A549 treated with Mapracorat at 1 μM for 4 hours (cell line): ENCODE measurements at places on chromosomes 11 and 22. TPM values are rescaled to one million over a fixed set of nuclear protein-coding genes. Genes with fewer than 3 reads are reported as not detected.

EMID1 gene
- total RNA-seq: 0.29 to 0.40 TPM (median 0.36 TPM) in 5 replicates

TUB gene
- total RNA-seq: 5.0 to 6.9 TPM (median 6.4 TPM) in 5 replicates

PPP1R14B gene
- total RNA-seq: 240 to 390 TPM (median 370 TPM) in 5 replicates

TSSK2 gene
- not detected in 5 replicates for total RNA-seq

HNRNPUL2 gene
- 36.4 to 41.5 TPM (median 40.5 TPM) in 5 replicates for total RNA-seq

PRDX5 gene
- total RNA-seq: 399 to 495 TPM (median 464 TPM) in 5 replicates

FGF4 gene
- total RNA-seq: not detected in 5 replicates

RAG2 gene
- not detected in 5 replicates for total RNA-seq

CAPN5 gene
- 5.8 to 11.9 TPM (median 8.2 TPM) in 5 replicates for total RNA-seq

OR51F2 gene
- not detected in 5 replicates for total RNA-seq

GPR83 gene
- 0.05 to 0.07 TPM (median 0.06 TPM) in 5 replicates for total RNA-seq

IL17REL gene
- total RNA-seq: 0.04 to 0.06 TPM (median 0.05 TPM) in 5 replicates

MYO18B gene
- total RNA-seq: 0.02 to 0.09 TPM (median 0.03 TPM) in 5 replicates
